ENCODE measurements at places on chromosomes 2 and 18.

DNA sequence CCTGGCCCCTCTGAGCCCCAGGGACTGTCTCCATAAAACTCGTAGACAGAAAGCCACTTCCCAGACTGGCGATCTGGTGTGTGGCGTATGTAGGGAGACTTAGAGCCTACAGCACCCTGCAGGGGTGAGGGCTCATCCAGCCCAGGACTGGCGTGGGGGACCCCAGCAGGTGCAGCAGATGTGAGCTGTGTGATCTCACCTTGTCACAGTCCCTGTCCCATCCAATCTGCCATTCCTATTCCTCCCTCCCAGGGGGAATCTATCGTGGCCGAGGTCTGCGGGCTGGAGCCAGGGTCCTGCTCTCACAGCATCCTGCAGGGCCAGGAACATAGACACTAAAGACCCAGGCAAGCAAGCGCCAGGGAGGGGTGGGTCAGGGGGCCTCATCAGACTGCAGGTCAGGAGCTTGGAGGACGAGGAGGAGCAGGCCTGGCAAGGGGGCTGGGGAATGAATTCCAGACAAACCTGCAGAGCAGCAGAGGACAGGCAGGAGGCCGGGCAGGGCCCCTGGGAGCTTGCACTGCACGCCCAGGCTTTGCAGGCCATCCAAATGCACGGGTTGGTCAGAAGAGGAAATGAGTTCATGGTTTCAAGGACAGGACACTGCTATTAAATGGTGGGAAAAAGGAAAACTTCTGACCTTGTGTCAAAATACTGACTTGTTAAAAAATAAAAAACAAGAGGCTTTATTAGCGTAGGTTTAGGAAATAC lies 32.5 kb downstream of the HS6ST1 start:
- DNase-seq: no peak

DNA sequence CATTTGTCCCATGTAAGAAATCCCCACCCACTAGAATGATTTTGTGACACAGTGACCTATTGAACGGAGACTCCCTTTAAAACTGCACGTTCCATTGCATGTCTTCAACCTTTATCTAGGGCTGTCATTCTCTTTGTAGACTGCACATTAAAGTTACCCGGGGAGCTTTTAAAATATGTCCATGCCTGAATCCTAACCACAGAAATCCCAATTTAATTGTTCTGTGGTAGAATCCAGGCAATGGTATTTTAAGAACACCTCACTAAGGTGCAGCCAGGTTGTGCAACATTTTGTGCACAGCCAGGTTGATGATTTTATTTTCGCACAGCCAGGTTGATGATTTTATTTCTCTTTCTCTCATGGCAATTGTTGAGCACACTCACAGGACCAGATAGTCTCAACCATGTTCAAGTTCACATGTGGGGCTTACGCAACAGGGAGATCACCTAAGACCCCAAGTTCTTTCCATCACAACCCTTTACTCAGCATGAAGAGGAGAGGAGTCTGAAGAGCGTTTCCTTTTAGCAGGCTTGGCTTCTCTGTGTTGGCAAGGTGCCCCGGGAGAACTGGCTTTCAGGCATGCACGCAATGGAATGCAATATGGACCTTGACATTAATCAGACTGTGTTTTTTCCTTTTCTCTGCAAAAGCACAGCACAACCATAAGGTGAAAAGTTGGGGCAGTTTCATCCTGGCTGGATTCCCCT lies 467.3 kb upstream of the ETAA1 start:
- no peak for DNase-seq

GRCh38 chr2:64937687-64938491 lies 51.3 kb upstream of the SLC1A4 start:
- DNase-seq: no peak

GRCh38 chr18:44974174-44974573 lies 293.5 kb downstream of the SETBP1 start:
- DNase-seq: no peak

DNA sequence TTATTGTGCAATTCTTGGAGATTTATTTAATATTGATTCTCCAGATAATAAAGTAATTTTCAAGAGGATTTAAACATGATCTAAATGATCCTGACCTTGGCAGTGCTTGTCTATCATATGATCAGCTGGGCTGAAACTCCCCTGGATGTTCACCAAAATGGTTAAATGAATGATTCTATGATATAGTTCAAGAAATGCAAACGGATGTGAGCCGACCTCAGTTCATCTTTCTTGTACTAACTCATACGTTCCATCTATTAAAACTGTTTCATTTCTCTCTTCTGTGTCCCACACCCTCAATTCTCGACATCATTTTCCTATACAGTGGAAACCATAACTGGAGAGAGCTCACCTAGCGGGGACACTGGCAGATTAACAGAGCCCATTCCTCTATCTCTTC lies 281.7 kb upstream of the CCDC68 start:
- no peak for DNase-seq

- DNase-seq: no peak
Observed at GRCh38 chr18:59801576-59801975, 98.2 kb upstream of the PMAIP1 start.

DNA sequence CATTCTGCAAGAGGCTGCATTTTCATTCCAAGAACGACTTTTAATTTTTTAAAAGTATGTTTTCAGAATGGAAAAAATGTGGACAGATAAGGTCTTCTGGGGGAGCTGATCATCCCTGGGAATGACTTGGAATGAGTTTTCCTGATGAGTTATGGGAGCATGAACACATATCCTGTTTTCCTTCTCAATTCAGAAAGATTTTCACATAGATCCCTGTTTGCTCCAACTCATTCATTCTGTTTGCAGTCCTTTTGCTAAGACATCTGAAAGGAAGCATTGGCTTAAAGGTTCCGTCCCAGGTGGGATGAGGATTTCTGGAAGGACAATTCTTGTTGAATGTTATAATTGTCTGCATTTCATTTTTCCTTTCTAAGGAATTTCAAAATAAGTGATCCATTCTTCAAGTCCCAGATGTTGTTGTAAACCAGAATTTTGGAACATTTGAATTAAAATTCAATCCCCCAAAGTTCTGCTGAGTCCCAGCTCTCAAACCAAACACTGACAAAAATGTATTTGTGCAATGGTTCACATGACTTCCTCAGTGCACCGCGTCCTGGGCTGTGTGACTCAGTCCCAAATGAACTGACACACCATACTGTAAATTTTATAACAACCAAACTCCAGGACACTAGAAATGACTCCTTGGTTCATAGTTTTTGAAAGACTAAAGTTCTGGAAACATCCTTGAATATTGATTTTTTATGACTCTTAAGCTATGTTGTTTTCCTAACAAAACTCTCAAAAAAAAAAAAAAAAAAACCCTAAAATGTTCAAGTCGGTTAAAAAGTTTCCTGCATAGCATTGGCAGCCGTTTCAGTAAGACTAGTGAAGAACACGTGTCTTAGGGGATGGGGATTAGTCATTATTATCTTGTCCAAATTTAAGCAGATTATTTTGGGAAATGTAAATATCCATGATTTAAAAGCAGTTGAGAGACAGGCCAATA lies 281.8 kb upstream of the TCF4 start:
- DNase-seq: no peak

DNA sequence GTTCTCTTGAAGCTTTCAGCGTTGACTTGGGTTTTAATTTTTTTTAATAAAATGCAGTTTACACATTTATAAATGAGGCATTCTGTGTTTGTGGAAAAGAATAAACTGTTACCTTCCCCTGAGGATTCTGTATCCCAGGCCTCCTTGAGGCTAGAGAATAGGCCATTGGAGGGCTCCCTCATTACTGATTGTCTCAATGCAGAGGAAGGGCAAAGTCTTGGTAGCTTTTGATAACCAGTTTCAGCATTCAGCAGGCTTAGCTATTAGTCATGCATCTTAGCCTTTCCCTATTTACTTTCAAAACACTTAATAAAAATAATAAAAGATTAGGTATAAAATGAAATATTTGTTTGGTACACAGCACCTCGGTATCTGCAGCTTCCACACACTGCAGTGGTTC lies 58.1 kb upstream of the OTX1 start:
- no peak for DNase-seq
